NCI-H1436 (cell line): ENCODE measurements at places on chromosomes 4 and X.

- DNase-seq, result no peak
Observed at GRCh38 chr4:2667428-2667827, 88.7 kb downstream of the TNIP2 start.

DNA sequence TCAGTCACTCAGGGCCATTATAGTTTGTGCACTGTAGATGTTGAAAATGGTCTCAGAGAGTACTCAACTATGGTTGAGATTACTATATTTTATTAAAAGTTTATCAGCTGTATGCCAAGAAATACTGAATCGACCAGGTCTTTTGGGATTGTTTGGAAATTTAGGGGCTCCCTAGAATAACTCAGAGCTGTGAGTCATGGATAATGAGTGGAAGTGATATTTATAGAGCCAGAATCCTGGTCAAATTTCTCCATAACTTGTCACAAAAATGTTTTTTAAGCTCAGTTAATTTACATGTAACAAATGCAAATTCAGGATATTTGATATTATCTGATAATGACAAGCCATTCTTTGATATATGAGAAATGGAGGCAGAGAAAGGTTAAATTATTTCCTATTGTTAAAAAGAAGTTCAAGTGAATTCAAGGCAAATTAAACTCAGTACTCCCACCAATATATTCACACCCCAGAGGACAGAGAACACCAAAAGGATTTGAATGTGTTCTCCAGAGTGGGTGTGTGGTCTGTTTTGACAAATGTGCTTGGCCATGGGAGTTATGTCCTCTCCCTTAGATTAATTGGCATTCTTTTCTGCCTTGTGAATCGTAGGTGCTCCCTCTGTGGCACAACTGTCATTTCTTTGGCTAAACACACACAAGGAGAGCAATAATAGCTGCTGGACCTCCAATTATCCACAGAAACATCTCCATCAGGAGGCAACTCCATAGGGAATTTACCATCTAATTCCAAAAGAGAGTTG is 37.7 kb downstream of the ARHGAP24 start:
- no peak for DNase-seq

- DNase-seq, result no peak
Observed at GRCh38 chr4:6834867-6835266, 52.3 kb downstream of the KIAA0232 start.

- no peak for DNase-seq
Observed at GRCh38 chr4:55012363-55013230, 112.8 kb downstream of the KDR start.

DNA sequence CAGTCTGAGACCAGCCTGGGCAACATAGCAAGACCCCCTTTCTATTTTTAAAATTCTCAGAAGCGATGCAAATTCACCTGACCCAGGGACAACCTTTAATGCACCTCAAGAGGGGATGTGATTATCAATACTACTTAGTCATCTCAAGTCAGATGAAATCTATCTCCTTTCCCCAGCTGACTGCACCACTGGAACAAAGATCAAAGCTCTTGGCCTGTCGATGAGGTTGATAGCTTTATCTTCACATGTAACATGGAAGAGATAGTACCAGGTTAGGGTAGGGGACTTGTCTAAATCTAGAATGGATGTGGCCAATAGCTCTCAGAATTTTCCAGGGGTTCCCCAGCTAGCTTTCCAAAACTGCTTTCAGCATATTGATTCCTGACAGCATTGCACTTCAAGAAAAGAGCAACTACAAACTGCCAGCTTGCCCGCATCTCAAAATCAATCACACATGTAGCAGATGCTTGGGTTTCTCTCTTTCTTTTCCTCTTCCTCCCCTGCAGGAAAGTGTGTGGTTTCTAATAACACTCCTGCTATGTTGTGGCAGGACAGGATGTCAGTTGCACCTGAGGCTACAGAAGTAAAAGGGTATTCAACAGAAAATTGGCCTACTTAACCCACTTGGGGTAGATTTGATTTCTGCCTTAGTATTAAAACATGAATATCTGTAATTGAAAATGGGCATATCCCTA is 12.2 kb upstream of the TMEM164 start:
- DNase-seq, result peak; percentile 74

GRCh38 chr4:38500433-38500832 is 163.6 kb upstream of the KLF3 start:
- no peak for DNase-seq
